ENCODE measurements at places on chromosomes 7 and 10.

- no peak for DNase-seq
Observed at GRCh38 chr7:110685899-110686298, 405.0 kb upstream of the LRRN3 start.

- DNase-seq = peak; percentile 29
Observed at GRCh38 chr7:5282543-5283316, at the start of gene SLC29A4. Gene SLC29A4 (plus strand): TSS chr7:5282943. CDS start chr7:5287817, 4,874 bp downstream.

DNA sequence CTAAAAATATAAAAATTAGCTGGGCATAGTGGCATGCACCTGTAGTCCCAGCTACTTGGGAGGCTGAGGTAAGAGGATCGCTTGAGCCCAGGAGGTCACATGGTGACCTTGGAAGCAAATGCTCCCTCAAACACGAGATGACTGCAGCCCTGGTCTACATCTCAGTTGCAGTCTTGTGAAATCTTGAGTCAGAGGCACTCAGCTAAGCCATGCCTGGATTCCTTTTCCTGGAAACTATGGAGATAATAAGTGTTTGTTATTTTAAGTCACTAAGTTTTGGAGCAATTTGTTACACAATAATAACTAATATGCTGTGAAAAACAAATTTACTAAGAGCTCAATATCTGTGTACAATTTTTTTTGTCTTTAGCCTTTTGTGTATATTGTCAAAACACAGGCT is 284.3 kb upstream of the KAT6B start:
- no peak for DNase-seq

DNA sequence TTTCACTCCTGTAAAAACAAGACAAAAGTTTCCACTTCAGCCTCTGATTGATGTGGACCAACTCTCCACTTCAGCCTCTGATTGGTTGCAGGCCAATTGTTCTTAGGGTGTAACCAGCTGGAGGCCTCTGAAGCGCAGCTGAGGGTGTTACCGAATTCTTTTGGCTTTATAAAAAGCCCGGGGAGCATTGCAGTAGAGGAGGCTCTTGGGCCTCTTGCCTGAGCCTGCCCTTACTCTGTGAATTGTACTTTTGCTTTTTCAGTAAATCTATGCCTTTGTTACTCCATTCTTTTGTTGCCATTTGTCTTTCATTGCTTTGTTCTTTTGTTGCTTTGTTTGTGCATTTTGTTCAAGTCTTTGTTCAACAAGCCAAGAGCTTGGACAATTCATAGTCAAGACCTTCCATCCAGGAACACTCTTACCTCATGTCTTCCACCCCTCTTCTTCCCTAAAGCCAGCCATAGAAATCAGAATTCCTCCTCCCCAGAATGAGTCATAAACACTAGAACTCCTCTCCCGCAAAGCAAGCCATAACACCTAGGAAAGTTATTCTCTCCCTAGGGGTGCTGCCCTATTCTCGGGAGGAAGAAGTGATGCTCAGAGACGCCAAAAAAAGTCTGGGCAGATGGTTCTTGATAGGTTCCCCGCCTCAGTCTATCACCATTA is 53.5 kb upstream of the ARMC3 start:
- DNase-seq = no peak
